Epithelial cell of umbilical artery (primary cell): ENCODE measurements at places on chromosomes 2 and 18. TPM values are rescaled to one million over a fixed set of nuclear protein-coding genes. Genes with fewer than 3 reads are reported as not detected.

AFF3 gene
- total RNA-seq: not detected in 2 replicates

DDX18 gene
- total RNA-seq: 58.8 and 82.2 TPM in 2 replicates

TCF23 gene
- total RNA-seq: not detected in 2 replicates

RTP5 gene
- total RNA-seq: not detected in 2 replicates

KHK gene
- 1.3 and 5.2 TPM in 2 replicates for total RNA-seq

RASGRP3 gene
- total RNA-seq: 9.9 and 26.0 TPM in 2 replicates

TMEM17 gene
- total RNA-seq: 1.3 and 1.4 TPM in 2 replicates

TCF4 gene
- total RNA-seq: 194 and 235 TPM in 2 replicates

REG1B gene
- total RNA-seq: not detected in 2 replicates

PTPRN gene
- total RNA-seq: under 0.01 and 1.5 TPM in 2 replicates

UGT1A7 gene
- not detected in 2 replicates for total RNA-seq

LONRF2 gene
- total RNA-seq: 0.15 TPM in 1 of 2 replicates, not detected in the other

LRRTM4 gene
- total RNA-seq: not detected in 2 replicates

POLR1A gene
- 10.1 and 31.3 TPM in 2 replicates for total RNA-seq

CPO gene
- 0.32 TPM in 1 of 2 replicates, not detected in the other for total RNA-seq

VSNL1 gene
- total RNA-seq: 0.76 TPM in 1 of 2 replicates, not detected in the other

TMEM178A gene
- total RNA-seq: 0.32 TPM in 1 of 2 replicates, not detected in the other

TTLL4 gene
- total RNA-seq: 5.2 and 9.0 TPM in 2 replicates

RAB11FIP5 gene
- 26.3 and 30.4 TPM in 2 replicates for total RNA-seq

KRTCAP3 gene
- total RNA-seq: not detected in 2 replicates

FAP gene
- total RNA-seq: 7.1 and 40.3 TPM in 2 replicates

FRZB gene
- total RNA-seq: not detected in 2 replicates

INO80B gene
- total RNA-seq: 11.7 and 23.1 TPM in 2 replicates
